ENCODE measurements at places on chromosomes 16 and 17.

DNA sequence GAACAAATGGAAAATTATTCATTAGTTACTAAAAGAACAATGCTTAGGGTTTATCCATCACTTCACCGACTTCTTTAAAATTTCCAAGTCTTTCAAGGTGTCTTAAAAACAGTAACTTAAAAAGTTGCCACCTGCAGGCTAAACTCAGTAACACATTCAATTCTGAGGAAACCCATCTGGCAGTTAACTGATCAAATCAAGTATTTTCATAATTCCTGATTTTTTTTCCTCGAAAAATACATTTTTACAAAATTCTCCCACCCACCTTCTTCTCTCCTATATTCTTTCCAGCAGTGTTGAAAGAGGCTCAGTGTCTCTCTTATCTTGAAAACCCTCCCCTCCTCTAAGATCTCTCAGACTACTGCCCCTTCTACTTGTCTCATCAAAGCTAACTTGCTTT, 29.9 kb downstream of the PARN start:
- DNase-seq, result no peak

DNA sequence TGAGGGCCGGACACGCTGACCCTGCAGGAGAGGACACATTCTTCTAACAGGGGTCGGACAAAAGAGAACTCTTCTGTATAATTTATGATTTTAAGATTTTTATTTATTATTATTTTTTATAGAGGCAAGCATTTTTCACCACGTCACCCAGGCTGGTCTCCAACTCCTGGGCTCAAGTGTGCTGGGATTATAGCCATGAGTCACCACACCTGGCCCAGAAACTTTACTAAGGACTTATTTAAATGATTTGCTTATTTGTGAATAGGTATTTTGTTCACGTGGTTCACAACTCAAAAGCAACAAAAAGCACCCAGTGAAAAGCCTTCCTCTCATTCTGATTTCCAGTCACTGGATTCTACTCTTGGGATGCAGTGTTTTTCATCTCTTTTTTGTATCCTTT, 2.3 kb upstream of the SERPINF1 start:
- no peak for DNase-seq

DNA sequence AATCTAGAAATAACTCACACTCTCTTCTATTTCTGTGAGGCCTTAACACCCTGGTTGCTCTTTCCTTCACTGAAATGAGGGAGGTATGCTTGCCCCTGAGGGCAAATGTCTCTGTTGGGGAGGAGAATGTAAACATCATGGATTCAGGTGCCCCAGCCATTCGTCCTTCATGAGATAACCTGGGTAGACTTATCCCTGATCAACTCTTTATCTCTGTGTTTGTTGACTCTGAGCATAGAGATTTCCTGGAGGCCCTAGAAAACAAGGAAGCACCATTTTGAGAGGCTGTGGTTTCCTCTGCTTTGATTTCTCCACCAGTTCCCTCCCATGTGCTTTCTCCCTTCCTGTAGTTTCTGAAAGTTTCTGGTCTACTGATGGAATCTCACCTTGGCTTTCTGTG, 77.3 kb downstream of the PHKB start:
- DNase-seq, result no peak

DNA sequence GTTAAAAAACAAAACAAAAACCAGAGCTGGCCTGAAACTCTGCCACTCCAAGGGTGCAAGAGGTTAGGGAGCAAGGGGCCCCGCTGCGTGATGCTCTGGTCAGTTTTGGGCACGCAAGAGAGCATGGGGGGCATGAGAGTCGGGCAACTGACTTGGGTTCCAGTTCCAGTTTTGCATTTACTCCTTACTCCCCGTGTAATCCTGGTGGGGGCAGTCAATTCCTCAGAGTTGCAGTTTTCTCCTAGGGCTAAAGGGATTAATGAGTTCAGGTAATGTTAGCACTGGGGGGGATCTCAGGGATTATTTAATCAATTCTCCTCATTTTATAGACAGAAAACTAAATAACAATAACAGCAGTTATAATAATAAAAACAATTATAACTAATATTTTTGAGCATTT, 72.9 kb upstream of the PMFBP1 start:
- DNase-seq, result no peak

DNA sequence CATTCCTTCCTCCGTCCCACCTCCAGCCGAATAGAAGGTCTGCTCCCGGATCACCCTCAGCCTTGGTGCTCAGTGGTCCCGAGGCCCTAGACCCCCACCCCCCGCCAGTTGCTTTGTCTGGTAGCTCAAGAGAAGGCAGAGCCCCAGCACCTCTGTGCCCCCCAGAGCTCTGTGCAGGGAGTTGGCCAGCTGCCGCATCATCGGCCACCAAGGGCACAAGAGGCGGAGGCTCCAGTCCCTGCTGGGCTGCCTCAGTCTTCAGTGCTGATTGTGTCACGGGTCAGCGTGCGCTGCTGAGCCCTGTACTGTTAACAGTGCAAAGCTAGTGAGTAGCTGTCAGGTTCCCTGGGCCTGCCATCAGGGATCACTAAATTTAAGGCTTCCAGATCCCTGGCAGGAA, 22.2 kb upstream of the DRG2 start:
- DNase-seq, result no peak

DNA sequence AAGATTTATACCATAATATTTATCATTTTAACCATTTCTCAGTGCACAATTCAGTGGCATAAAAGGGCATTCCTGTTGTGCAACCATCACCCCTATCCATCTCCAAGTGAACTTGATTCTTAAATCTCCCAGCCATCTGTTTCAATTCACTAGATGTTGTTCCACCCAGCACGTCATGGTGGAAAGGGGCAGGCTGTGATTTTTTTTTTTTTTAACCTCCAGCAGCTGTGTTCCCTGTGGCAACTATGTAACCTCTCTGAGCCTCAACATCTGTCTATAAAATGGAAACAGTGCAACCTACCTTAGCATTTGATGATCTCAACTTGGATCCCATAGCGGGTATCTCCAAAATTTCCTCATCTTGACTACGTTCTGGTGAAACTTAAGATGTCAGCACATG, 604.5 kb downstream of the WWOX start:
- no peak for DNase-seq

DNA sequence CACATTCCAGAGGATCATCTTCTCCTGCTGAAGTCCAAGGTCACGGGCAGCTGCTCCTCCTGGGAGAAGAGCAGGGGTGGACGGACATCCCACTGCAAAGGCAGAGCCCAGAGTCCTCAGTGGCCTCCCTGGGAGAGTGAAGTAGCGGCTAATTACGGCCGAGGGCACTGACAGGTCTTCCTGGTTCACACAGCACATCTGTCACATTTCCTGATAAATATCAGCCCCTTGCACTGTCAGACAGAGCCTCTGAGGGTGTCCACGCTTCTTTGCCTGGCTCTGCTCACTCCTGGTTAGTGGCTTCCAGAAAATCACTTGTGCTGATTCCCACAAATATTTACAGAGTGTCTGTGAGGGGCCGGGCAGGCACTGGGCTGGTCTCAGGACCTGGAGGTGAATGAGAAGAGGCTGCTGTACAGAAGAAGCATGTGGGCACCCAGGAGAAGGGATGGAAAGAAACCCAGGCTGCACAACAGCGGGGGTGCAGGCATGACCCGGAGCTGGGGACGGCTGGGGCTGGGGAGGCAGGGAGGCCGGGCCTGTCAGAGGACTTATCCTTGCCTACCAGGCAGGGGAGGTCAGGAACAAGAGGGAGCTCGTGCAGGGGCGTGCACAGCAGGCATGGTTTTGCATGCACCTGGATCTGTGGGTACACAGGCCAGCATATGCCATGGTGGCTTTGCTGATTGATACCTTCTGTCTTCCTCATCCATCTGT, 258.2 kb upstream of the TNRC6C start:
- no peak for DNase-seq

DNA sequence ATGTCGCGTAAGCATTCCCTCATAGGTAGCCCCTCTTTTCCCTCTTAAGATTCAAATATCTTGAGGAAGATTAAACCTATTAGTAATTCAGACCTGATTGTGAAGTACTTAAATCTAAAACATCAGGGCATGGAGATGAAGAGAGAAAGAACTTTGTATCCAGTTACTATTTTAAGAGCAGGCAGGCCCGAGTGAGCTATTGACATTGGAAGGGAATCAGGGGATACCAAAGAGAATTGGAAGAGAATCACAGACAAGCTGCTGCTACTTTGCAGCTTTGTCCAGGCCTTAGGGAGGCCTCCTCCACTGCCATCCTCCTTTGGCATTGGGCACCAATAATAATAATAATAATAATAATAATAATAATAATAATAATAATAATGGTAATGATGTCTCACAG, 170.5 kb downstream of the MRTFB start:
- no peak for DNase-seq

GRCh38 chr16:4319454-4320421, 3.9 kb downstream of the GLIS2 start:
- DNase-seq, result peak; percentile 76

GRCh38 chr16:17261197-17261858, 209.4 kb downstream of the XYLT1 start:
- peak; percentile 46 for DNase-seq

DNA sequence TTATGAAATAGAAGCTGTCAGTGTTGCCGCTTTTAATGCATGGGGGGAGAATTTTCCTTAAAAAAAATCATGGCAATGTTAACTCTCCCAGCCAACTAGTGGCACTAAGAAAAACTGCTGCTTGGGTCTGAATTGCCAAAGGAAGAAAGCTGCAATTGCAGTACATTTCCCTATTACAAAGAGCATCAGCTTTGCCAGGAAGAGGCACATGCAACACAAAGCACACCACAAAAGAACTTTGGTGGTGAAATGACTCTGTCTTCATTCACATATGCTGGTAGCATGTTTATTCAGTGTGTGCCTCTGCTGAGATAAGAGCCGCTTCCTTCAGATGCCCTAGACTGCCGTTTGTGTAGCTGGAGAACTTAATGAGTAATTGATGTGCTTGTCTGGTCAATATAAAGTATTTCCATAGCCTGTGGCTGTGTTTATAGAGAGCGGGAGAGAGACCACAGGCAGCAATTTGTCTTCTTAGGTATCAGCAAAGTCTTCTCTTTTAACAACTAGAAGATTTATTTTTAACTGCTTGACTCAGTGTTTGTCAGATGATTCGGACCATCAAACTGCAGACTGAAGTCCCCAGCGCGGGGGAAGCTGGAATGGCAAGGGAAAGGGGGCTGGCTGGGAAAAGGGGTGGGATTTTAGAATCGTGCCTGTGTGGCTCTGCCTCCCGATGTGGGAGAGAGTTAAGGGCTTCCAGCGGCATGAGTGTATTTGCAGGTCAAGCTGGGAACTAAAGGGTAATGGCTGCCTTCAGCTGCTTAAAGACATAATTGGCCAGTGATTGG, 115.1 kb downstream of the MRTFB start:
- no peak for DNase-seq

Measured in GM20000 (cell line).